ENCODE measurements at places on chromosomes 4 and X. TPM values are rescaled to one million over a fixed set of nuclear protein-coding genes. Genes with fewer than 3 reads are reported as not detected.

The SMIM10L2A gene
- total RNA-seq: 0.64 TPM

The TCEAL6 gene
- total RNA-seq: not detected

The GAGE12J gene
- not detected for total RNA-seq

The ADH4 gene
- not detected for total RNA-seq

The PHOX2B gene
- total RNA-seq: not detected

The BST1 gene
- total RNA-seq: 0.88 TPM

The SLC9A6 gene
- total RNA-seq: 17.5 TPM
